ENCODE measurements at places on chromosomes 7 and 10.
A peak's percentile ranks its signal among the peaks of the same experiment; 100 is the strongest.

- peak; percentile 74 for DNase-seq
Measured at GRCh38 chr10:4013651-4014121, 228.7 kb upstream of the KLF6 start.

GRCh38 chr10:35857860-35858259, 215.8 kb upstream of the FZD8 start:
- no peak for DNase-seq

DNA sequence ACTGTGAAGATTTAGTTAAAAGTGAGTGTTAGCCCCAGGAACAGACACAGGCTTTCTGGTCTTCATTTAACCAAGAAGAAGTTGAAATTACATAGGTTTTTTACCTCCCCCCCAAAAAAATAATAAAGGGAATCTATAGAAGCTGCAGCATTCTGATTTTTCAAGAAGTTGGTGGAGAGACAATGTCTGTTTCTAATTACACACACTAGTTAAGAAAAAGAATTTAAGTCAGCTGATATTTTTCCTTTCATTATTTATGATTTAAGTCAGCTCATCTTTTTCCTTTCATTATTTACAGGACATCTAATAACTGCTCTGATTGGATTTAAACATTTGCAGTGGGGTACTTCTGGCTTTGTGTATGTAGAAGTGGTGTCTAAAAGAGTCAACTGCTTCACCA, 201.4 kb upstream of the NRP1 start:
- DNase-seq = no peak

GRCh38 chr7:70776627-70777101, 355.3 kb upstream of the GALNT17 start:
- DNase-seq = no peak

DNA sequence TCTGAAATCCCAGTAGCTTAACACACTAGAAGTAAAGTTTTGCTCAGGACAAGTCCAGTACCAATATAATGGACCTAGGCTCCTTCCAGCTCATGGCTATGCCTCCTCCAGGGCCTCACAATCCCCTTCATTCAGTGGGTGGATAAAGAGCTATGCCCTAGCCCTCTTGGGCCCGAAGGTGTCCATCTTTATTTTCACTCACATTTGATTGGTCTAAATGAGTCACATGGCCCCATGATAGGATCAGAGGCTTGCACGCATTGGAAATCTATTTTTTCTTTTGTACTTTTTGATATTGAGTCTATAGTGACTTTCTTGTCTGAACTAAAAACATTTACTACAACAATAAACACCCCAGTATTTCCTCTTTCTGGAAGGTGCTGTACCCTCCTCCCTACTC, 202.6 kb upstream of the CTBP2 start:
- DNase-seq = no peak

DNA sequence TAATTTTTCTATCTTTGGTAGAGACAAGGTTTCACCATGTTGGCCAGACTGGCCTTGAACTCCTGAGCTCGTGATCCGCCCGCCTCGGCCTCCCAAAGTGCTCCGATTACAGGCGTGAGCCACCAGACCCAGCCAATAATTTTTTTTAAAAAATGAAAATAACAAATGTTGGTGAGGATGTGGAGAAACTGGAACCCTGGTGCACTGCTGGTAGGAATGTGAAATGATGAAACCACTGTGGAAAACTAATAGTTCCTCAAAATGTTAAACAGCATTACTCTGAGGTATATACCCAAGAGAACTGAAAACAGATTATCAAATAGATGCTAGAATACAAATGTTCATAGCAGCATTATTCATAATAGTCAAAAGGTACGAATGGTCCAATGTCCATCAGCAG, 23.0 kb upstream of the YWHAG start:
- DNase-seq = no peak

DNA sequence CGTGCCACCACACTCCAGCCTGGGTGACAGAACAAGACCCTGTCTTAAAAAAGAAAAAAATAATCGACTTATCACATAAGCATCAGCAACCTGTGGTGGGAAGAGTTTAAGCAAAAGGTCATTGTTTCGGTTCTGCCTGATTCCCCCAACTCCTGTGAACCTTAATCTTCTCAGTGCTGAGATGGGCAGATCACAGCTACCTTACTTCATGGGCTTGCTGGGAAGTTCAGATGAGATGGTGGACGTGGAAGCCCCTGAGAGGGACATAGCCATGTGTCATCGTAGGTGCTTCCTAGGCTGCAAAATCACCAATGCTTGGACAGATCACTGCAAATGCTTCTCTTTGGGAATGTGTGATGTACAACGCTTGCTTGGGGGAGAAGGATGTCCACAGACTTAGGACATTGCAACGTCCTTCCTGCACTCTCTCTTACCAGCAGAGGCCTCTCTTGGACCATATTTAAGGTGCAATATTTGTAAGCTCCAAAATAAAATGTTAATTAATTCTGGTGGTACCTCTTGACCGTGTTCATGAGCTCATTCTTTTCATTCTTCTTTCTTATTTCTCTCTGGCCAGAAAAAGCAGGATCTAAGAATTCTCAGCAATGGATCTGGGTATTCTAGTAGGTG, 8.6 kb downstream of the GJD4 start:
- no peak for DNase-seq

DNA sequence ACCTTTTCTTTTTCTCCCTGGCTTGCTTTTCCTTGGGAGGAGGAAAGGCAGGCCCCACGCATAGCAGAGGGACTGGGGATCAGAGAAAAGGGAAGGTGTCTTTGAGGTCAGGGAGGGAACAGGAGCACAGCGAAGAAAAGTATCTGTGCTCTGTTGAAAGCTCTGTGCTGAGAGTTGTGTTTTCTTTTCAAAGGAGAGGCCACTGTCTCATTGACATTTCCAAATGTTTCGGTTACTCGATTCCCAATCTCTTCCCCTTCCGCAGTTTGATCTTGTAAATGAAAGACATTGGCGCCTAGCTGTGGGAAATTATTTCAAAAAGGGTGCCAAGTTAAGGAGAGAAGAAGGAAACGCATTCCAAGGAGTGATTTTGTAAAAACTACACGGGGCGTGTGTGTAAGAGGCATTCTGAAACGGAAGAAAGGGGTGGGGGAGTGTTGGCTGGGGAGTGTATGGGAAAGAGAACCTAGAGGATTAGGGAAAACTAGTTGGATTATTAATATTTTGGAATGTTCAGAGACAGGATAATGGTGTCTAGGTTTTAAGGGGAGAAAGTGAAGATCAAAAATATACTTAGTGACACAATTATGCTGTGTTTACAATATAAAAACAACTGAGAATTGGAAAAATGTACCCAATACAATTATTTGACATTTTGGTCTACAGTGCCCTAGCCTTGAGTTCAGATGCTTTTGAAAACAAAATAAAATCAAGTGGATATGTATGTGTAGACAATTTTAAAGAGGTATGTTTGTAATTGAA, 708 bp downstream of the KLHDC10 start:
- DNase-seq = no peak

GRCh38 chr10:64528294-64529002, 1007.2 kb downstream of the REEP3 start:
- DNase-seq = no peak

DNA sequence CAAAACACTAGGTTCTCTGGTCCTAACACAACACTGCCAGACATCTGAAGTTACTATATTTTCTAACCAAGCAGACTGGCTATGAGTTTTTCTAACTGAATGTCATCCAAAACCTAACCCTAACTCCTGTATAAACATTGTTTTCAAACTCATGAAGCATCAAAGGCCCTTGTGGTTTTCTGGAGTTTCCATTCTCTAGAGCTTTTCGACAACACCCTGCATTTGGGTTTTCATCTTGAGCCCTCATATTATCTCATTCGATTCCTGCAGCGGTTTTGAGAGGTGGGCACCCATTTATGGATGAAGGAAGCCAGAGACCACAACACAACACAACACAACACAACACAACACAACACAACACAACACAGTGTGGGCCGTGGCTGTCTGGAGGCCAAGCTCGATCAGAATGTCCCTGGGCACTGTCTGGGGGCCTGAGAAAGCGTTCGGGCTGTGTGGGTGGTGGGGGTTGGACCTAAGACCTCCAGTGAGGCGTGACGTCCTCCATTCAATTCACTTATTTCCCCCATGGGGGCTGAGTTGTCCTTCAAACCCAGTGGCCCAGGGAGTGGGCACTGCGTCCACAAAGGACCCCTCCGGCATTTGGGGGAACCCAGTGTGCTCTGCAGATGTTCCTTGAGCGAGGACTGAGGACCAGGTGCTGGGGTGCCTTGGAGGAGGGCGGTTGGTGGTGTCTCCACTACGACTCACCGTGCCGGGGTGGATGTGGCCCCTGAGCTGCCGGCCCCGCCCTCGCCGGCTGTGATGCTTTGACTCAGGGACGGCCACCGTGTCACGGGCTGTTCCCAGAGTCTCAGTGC, 490.4 kb downstream of the DNAJB6 start:
- no peak for DNase-seq

DNA sequence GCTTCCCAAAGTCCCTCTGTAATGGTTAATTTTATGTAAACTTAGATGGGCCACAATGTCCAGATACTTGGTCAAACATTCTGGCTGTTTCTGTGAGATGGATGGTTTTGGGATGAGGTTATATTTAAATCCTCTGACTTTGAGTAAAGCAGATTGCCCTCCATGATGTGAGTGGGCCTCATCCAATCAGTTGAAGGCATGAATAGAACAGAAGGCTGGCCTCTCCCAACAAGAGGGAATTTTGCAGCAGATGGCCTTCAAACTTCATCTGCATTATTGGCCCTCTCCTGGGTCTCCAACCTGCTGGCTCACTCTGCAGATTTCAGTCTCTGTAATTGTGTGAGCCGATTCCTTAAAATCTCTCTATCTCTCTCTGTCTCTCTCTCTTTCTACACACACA, 362.3 kb downstream of the GRID1 start:
- DNase-seq = no peak

DNA sequence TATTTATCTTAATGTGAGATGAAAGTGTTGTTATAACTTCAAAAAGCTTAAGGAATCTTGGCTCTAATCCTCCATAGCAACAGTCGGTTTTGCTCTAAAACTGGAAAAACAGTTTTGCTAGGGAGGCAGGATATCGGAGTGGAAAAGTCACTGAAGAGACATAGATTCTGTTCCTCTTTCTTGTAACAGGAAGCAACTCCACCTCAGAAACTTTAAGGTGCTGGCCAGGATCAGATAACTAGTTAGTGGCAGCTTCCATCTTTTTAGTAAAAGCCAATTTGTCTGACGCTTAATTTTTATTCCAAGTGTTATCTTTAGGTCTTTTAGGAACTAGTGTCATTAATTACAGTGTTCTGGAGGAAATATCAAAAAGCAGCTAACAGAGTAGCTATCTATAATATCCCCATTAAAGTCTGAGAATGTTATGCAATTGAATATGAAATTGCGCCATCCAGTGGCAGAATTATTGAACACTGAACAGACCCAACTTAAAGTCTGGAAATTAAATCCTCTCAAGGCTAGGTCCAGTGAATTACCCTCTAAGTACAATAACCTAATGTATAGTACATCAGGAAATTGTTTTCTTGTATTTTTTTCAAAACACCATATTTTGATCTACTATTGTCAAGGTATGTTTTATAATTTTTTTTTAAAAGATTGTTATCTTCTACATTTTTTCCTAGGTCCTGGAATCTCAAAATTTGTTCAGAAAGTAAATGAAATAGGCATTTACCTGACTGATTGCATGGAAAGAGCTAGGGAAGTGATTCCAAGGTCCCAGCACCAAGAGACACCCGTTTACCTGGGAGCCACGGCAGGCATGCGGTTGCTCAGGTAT, 65.9 kb upstream of the CC2D2B start:
- DNase-seq = peak; percentile 38
